Activated T-cell treated with anti-CD3 and anti-CD28 coated beads, Interleukin-2, amount 50 U/mL, for 72 hours (primary cell): ENCODE measurements at places on chromosomes 3 and 15. TPM values are rescaled to one million over a fixed set of nuclear protein-coding genes. Genes with fewer than 3 reads are reported as not detected.

The HTR3E gene
- not detected for total RNA-seq

DNA sequence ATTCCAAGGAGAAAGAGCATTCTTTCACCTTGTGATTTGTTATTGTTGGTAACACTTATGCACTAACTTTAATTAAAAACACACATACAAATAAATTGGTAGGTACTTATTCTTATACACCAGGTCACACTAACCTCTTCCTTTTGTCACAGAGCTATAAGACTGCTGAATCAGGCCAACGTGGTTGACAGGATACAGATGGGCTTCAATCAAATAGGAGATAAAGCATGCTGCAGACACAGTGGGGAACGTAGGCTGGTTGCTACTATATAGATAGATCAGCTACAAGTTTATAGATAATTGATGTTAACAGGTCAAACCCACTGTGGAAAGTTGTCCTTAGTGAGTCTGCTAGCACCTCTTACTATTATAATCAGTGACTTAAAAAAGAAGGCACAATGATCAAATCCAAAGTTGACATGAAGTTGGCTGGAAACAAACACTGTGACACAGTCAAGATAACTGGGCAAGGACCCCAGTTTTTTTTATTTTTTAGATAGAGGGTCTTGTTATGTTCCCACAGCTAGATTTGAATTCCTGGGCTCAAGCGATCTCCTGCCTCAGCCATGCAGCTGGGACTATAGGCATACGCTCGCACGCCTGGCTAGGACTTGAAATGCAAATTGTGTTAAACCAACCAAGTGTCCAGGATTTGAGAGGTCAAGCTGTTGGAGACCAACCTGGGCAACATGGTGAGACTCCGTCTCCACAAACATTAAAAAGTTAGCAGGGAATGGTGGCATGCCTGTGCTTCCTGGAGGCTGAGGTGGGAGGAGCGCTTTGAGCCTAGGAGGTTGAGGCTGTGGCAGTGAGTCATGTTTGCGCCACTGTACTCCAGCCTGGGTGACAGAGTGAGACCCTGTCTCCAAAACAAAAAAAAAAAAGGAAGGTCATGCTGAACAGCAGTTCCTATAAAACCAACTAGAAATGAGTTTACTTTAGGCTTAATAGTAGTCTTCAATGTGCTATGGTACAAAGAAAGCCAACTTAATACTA is 97.9 kb upstream of the MEX3B start:
- no peak overlapping the region for H3K4me3 ChIP-seq
- H3K4me1 ChIP-seq, result peaks cover 7% of the 10 kb centered on the region
- DNase-seq, result no peak

GRCh38 chr3:129809297-129809696 is 84.2 kb downstream of the TMCC1 start:
- H3K27me3 ChIP-seq, result no peaks in the 10 kb centered on the region
- DNase-seq, result no peak
- H3K4me1 ChIP-seq, result no peaks in the 10 kb centered on the region
- H3K27ac ChIP-seq, result no peak overlapping the region

- no peak for DNase-seq
- H3K4me1 ChIP-seq, result no peaks in the 10 kb centered on the region
- H3K27me3 ChIP-seq, result no peaks in the 10 kb centered on the region
- no peak overlapping the region for H3K4me3 ChIP-seq
Measured at GRCh38 chr3:148262980-148263379, 434.7 kb upstream of the AGTR1 start.
